ENCODE measurements at places on chromosomes 3 and 15.

DNA sequence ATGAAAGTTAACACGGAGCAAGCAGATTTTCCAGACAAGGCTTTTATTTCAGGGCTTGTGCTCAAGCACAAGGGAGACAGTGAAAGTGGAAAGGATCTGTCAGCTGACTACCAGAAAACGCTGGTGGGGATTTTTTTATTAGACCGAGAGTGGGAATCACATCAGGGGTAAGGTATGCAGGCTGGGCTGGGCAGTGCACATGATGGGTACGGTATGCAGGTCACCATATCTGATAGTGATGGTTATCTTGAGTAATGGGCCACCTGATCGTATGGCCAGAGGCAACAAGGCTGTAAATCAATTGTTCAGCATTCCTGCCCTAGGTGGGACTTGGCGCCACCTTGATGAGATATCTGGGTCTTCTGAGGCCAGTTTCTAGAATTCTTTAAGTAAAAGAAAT lies 36.9 kb upstream of the PIAS1 start:
- DNase-seq = no peak

DNA sequence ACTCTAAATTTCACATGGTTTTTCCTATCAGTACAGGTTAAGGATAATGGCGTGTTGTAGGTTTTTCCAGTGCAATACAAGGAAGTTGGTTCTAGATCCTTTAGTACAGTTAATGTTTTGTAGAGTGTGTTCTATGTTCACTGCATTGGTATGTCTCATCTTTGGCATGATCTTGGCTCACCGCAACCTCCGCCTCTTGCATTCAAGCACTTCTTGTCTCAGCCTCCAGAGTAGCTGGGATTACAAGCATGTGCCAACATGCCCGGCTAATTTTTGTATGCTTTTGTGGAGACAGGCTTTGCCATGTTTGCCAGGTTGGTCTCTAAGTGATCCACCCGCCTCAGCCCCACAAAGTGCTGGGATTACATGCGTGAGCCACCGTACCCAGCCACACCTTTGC lies 30.4 kb downstream of the SNRPN start:
- no peak for DNase-seq

GRCh38 chr15:42808913-42809312 lies 72.0 kb upstream of the CDAN1 start:
- no peak for DNase-seq

GRCh38 chr15:95132774-95133173 lies 901.4 kb downstream of the MCTP2 start:
- no peak for DNase-seq

All from stimulated activated CD8-positive, alpha-beta memory T cell treated with anti-CD3 and anti-CD28 coated beads, Interleukin-4, amount 100 ng/mL, for 24 hours (primary cell).